Stimulated activated CD4-positive, alpha-beta T cell treated with anti-CD3 and anti-CD28 coated beads, Interleukin-12 subunit alpha, Interleukin-12 subunit beta, amount 100 ng/mL, for 4 hours (primary cell): ENCODE measurements at places on chromosomes 16 and 17.

- no peak for DNase-seq
Measured at GRCh38 chr17:66272811-66273585, 29.4 kb upstream of the PRKCA start.

DNA sequence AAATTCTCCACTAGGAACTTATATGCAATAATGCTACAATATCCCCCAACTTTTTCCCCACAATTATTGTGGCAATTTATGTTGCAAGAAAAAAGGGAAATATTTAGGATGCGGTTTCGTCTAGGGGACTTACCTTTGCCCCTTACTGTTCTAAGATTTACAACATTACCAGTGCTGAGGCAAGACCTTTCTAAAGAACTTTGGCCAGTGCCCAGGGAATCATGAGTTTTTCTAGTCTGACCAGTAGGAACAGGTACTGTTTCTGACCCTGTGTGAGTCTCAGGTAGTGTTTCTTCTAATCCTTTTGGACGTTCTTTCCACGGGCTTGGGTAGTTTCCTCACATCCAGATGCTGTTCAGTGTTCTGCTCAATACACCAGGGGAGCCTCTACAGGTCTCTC is 373.7 kb downstream of the HAPSTR1 start:
- no peak for DNase-seq

GRCh38 chr16:4373909-4374742 is 2.5 kb downstream of the VASN start:
- DNase-seq: no peak

- DNase-seq: no peak
Measured at GRCh38 chr16:9297437-9298113, 206.1 kb downstream of the HAPSTR1 start.

GRCh38 chr17:7834957-7835813 is 1.2 kb downstream of the KDM6B start:
- peak; percentile 87 for DNase-seq

DNA sequence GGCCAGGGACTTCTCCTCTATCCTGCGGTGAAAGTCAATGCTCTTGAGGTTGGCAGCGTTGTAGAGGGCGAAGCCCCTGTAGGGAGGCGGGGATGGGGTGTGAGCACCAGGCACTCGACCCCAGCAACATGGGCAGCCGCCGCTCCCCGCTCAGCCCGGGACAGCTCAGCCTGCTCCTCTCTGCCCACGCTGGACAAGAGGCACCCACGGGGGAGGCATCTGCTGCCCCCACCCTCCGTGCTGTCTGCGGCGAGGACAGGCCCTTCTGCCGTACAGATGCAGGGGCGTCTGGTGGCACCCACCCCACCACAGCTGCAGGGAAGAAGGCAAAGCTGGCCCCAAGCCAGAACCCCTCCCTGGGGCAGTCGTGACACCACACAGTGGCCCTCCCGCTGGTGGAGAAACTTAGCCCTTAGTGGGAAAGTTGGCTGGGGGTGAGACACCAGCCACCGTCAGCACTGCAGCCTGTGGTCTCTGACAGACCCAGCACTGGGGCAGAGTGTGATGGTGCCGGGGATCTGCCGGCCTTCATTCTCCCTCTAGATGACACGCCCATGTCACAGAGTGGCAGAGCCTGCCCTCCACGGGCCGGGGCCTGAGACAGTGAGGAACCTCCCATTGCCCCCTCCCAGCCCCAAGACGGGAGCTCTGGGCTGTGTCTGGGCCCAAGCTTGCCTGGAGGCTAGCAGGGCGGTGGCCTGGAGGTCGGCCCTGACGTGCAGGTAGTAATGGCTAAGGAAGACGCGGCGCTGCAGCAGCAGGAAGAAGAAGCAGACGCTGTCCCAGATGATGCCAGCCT is 19.5 kb downstream of the CTU2 start:
- no peak for DNase-seq

GRCh38 chr16:83602761-83603722 is 204.7 kb upstream of the HSBP1 start:
- no peak for DNase-seq

GRCh38 chr17:79082311-79083190 is 7.9 kb downstream of the ENGASE start:
- peak; percentile 44 for DNase-seq

- DNase-seq: no peak
Measured at GRCh38 chr17:59678918-59679317, 28.3 kb downstream of the PTRH2 start.
